Esophagus squamous epithelium (tissue), 5 donors: ENCODE measurements at places on chromosomes 5 and 9.

GRCh38 chr5:91361790-91362189 lies 21.3 kb downstream of the ARRDC3 start:
- DNase-seq: no peak

GRCh38 chr5:112036206-112036605 lies 279.2 kb upstream of the NREP start:
- no peak for DNase-seq

GRCh38 chr5:174482607-174483024 lies 241.8 kb upstream of the MSX2 start:
- no peak for DNase-seq

DNA sequence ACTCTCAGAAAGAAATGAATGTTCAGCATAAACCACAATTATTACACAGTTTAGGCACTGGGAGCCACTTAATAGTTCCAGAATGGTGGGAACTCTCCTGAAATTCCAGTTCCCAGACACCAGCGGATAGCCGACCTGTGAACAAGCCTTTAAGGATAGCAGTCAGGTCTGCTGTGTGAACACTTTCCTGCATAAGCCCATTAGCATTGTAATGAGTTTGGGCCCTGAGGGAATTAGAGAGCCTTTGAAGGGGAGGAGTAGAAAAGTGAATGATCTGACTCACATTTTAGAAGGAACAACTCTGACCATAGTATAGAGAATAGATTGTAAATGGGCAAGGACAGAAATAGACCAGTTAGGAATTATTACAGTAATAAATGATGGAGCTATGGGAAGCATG lies 189.1 kb downstream of the ADGRV1 start:
- DNase-seq: no peak

GRCh38 chr9:133971121-133971951 lies 20.8 kb downstream of the VAV2 start:
- DNase-seq: no peak

- DNase-seq: no peak
Measured at GRCh38 chr5:14440582-14441431, 140.8 kb upstream of the OTULINL start.

DNA sequence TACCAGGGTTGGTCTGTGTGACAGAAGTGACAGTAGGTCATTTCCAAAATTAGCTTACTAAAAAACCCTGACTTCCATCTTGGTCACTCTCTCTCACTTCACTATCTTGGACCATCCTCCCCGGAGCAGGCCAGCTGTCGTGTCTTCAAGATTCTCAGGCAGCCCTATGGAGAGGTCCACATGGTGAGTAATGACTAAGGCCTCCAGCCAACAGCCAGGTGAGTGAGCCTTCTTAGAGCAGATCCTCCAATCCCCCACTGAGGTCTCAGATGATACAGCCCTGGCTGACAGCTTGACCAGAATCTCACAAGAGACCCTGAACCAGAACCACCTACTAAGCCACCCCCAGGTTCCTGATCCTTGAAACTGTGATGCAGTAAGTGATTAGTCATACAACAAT lies 92.0 kb downstream of the DCP2 start:
- DNase-seq: no peak

DNA sequence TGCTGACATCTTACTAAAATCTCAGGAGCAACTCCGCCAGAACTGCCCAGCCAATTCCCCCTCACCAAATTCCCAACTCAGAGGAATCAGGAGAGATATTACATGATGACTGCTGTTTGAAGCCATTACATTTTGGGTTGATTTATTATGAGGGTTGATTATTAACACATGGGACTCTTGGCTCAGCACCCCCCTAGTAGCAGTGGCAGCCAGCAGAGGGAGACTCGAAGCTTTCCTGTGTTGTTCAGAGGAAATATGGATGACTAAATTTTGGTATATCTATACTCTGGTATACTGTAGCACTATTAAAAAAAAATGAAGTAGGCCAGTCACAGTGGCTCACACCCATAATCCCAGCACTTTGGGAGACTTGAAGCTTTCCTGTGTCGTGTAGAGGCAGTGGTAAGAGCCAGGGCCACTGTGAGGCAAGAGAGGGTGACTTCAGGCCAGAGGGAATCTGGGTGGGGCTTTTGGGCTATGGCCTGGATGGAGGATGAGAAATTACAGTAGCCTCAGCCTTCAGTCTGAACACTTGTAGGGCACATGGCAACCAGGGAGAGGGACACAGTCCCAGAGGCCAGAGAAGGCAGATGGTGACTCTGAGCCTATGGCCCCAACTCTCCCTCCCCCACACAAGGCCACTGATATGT lies 111.4 kb downstream of the LHX2 start:
- DNase-seq: no peak

DNA sequence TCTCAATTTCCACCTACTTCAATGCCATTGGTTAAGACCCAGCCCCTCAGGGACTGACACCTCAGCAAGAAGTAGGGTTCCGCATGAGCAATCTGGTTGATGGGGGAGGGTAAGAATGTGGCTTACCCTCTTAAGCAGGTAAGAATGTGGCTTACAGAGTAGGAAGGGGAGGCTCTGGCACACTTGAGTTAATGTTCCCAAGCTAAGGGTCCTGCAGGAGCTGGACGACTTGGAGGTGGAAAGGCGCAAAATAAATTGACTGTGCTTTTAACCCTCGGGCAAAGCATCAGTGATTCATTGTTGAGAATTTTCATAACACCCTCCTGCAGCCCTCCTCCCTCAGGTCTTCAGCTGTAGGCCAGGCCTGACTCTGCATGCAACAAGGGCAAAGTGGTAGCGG lies 24.9 kb upstream of the ADRA1B start:
- no peak for DNase-seq

GRCh38 chr9:127777368-127777980 lies 992 bp downstream of the SH2D3C start:
- DNase-seq: no peak

DNA sequence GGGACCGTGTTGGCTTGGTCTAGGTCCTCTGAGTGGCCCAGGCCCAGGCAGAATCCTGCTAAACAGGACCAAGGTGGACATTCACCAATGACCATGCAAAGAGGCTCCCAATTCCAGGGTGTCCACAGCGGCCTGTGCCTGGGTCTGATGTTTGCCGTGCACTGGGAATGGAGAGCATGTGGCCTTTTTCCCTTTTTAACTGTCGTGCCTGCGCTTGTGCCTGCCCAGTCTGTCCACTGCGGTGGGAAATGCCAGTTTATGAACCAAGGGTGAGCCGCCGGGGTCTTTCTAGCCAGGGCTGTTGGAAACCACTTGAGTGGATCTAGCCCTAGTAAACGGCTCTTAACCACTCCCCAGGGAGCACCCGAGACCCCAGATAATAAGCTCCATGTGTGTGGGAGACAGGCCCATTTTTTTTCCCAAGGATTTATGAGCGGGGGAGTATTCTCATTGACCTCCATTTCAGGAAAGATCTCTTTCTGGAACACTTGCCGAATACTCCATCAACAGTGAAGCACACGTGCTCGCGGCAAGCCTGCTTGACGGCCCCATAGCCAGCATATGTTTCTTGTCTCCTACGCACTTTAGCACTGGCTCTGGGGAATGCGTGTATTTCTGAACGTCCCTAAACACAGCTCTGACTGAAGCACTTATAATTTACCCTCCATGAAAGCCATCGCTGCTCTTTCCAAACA lies 93.2 kb upstream of the PHYKPL start:
- no peak for DNase-seq

DNA sequence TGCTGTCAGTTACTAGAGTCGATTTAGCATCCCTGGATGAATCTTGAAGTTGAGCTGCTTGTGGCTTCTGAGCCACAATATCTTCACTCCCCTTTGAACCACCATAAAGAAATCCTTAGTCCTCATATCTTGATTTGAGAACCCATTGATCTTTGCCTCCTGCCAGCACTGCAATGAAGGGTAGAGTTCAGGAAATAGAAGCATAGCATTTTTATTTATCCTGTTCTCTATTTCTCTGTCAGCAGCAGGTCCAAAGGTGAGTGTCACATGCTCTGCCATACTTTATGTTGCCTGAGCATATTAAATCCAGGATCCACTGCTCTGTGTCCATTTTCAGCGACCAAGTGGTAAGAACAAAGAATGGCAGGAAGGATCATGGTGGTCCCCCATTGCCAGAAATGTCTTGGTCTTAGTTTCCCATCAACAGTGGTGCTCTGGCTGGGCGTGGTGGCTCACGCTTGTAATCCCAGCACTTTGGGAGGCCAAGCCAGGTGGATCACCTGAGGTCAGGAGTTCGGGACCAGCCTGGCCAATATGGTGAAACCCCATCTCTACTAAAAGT lies 80.2 kb upstream of the PANK3 start:
- no peak for DNase-seq

GRCh38 chr5:43497311-43498104 lies 13.8 kb upstream of the TMEM267 start:
- no peak for DNase-seq

- DNase-seq: no peak
Measured at GRCh38 chr5:32331935-32332274, 19.2 kb upstream of the MTMR12 start.

GRCh38 chr5:113759505-113759904 lies 246.0 kb downstream of the YTHDC2 start:
- no peak for DNase-seq

DNA sequence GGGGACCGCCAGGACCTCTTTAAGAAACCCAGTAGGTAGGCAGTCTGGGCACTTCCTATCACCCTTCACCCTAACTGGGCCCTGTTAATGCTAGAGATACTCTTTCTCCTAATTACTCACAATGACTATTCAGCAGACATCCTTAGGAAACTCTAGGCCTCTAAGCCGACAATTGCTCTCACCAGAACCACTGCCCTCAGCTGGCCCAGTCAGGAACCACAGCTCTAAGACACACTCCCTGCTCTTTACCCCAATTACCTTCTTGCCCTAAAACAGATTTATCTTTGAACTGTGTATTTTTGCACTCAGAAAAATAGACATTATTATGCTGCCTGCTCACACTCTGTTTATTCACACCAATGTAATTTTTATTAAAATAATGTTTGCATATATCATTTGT lies 432.6 kb upstream of the SLC30A5 start:
- DNase-seq: no peak

- no peak for DNase-seq
Measured at GRCh38 chr5:55407059-55407684, 99.4 kb downstream of the MTREX start.

DNA sequence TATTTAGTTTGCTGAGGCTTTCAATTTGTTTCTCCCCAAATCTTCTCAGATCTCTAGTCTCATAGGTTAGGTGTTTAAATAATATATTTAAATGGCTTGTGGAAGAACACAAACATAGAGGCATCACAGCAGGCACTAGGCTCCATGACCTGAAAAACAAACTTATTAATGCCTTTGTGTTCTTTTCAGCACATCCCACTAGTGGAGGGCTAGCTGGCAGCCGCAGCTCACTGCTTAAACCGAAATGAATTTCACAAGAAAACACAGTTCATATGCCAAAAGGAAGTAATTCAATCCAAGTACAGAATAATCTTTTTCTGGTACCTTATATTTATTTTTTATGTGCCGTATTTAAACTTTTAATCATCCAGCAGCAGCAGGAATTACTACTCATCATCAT lies 382.5 kb downstream of the PLK2 start:
- no peak for DNase-seq

DNA sequence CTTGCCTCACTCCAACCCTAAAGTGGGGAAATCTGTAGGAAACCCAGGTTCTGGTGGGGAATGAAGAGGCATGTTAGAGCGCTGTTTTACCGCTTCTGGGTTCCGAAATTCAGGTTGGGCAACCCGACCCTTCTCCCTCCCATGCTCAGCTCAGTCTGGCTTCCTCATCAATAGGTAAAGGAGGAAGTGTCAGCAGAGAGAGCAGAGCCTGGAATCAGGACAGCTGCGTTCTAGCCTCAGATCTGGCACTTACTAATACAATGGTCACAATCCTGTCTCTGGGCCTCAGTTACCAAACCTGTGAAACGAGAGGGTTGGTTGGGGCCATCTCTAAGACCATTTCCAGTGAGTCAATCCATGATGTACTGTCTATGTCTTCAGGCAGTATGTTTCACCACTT lies 16.2 kb upstream of the TNIP1 start:
- DNase-seq: no peak

DNA sequence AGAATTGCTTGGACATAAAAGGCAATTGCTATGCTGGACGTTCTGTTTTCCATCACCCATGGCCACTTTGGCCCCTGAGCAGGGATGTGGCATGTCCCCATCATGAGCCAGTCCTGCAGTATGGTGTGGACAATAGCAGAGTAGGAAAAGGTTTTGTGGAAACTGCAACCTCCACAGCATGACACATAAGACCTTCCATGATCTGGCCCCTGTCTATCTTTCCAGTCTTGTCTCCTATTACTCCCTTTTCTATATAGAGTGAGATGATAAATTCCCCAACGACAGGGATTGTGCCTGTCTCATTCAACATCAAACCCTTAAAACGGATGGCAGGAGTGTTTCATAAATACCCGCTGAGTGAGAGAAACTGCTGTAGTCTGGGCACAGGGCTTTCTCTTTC lies 174.7 kb upstream of the PTCH1 start:
- no peak for DNase-seq

GRCh38 chr5:125715216-125715615 lies 708.0 kb upstream of the GRAMD2B start:
- DNase-seq: no peak

- no peak for DNase-seq
Measured at GRCh38 chr5:160001457-160001856, 7.5 kb upstream of the TTC1 start.

DNA sequence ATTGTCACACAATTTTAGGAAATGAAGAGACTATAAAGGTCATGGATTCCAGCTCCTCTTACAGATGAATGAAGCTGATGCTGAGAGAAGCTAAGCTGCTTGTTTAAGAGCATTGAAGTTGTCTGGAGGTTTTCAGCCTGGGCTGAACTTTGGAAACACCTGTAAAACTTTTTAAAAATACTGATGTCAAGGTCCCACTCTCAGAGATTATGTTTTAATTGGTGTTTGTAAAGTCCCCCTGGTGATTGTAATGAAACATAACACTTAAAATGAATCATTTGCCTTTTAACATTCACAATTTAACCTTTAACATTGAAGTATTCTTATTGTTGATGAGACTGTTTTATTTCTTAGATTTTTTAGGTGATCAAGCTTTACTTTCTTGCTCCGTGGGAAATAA lies 16.4 kb downstream of the RAD23B start:
- DNase-seq: no peak

- no peak for DNase-seq
Measured at GRCh38 chr5:6551287-6551954, 81.4 kb downstream of the NSUN2 start.

GRCh38 chr5:74624501-74624900 lies 16.0 kb downstream of the ENC1 start:
- DNase-seq: no peak

DNA sequence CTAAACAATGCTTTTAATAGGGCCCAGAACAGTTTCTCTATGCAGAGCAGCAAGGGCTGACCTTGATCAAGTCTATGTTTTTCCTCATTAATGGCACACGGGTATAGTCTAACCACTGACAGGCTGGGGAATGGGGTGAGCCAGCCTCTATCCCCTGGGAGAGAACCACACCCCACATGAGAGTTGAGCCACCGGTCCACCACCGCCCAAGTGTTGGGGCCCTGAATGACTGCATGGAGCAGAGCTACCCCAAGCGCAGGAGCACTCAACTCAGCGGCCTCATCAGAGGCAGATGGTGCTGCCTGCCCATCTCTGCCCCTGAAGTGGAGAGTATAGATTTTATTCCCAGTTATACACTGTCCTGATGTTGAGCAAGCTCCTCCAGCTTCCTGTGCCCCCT lies 247.9 kb upstream of the IRX1 start:
- no peak for DNase-seq

- no peak for DNase-seq
Measured at GRCh38 chr5:89342106-89342876, 459.3 kb upstream of the MEF2C start.

- no peak for DNase-seq
Measured at GRCh38 chr5:170662966-170663365, 120.6 kb upstream of the GABRP start.
